ENCODE measurements at places on chromosomes 3 and 15. TPM values are rescaled to one million over a fixed set of nuclear protein-coding genes. Genes with fewer than 3 reads are reported as not detected.

- ATAC-seq = no peak
Measured at GRCh38 chr3:148077318-148077923, 620.3 kb upstream of the AGTR1 start.

CYP1A2 gene
- not detected for total RNA-seq

DNA sequence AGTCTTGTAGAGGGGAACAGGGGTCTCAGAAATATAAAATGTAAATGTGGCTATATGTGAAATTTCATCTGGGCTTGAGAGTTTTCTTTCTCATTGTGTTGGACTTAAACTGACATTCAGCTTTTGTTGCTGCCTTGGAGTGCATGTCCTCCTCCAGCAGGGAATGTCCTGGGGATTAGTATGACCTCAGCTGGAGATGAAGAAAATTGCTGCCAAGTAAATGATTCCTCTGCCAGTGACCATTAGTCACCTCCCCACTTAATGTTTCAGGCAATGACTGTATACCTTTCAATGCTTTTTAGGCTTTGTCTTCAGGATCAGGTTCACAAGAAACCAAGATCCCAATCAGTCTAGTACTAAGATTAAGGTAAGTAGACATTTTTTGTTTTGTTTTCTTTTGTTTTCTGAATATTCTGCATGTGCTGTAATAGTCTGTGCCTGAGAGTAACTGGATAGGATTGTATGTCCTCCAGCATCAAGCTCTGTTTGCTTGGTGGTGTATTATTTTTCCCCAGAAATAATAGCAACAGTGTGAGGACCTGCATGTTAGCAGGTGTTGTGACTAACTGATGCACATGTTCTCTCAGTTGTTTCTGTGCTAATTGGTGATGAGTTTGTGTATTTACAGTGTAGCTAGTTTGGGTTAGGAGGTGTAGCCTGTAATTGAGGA is 18.1 kb upstream of the SLC22A13 start:
- peak; percentile 86 for ATAC-seq

GRCh38 chr3:153282355-153282754 is 120.3 kb downstream of the RAP2B start:
- ATAC-seq = no peak

- no peak for ATAC-seq
Measured at GRCh38 chr15:51558411-51558810, 64.2 kb downstream of the DMXL2 start.

DNA sequence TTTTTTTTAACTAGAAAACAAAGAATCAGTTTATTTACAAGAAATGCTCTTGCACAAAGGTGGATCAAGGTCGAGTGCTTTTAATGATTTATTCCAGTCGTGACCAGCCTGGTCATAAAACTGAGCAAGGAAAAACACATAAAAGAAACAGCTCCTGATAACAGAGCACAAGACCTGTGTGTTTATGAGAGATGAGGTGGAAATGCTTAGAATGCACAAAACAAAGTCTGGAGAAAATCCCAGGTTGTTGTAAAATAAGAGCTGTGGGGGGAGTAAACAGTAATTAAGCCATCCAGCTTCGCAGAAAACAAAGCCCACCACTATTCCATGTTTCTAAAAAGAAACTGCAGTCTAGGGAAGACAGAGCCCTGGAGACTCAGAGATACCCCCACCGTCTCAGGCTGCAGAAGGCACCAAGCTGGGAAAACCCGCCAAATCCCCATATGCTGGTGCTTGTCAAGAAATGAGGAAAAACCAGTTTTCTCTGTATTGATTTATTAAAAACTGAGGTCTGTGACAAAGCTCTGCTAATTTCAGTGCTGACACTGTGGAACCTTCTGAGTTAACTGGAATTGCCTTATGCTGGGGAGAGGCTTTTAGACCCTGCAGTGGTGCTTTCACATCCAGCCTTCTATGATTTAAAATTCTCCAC is 139.3 kb downstream of the ADAMTS17 start:
- no peak for ATAC-seq

DNA sequence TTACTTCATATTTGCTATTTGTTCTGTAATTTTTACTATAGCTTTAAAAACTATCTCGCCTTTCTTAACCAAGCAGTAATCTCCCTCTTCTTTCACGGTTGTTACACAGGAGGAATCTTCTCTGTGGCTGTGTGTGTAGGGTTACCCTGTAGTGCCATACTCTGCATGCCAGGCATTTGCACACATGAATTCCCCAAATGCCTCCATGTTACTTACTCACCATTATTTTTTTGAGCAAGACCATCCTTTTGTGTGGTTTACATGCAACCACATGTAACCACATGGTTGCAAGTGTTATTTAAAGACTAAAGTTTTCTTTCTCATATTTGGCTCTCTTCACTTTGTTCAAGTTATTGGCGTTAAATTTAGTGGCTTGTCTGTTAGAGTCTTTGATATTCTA is 45.5 kb downstream of the HPS3 start:
- no peak for ATAC-seq

SAMMSON gene
- 5.7 TPM for total RNA-seq

DNA sequence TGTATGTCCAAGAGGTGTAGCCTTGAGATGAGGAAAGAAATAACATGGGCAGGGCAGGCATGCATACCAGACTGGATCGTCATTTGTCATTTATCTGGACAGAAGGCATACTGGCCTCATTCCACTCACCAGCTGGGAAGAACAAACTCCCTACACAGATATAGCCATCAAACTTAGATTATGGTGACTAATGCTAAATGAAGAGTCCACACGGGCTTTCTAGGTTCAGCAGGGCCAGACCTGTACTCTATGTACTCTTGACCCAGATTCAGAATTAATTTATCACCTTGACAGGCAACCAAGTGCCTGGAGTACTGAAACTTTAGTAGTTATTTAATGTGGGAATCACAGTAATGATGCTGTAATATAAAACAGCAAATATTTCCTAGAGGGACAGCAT is 164.3 kb upstream of the IL12A start:
- ATAC-seq = peak; percentile 90

Measured in gastroesophageal sphincter (tissue), 4 donors.